ENCODE measurements at places on chromosomes 1 and 21.

DNA sequence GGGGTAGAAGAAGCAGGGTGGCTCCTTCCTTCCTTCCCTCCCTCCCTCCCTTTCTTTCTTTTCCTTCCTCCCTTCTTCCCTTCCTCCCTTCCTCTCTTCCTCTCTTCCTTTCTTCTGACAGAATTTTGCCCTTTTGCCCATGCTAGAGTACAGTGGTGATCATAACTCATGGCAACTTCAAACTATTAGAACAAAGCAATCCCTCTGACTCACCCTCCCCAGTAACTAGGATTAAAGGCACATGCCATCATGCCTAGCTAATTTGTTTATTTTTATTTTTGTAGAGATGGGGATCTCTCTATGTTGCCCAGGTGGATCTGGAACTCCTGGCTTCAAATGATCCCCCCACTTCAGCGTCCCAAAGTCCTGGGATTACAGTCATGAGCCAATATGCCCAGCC is 10.0 kb upstream of the RPE65 start:
- DNase-seq = no peak

- no peak for DNase-seq
Observed at GRCh38 chr1:56303805-56304204, 275.6 kb downstream of the PLPP3 start.

- no peak for DNase-seq
Observed at GRCh38 chr1:223853748-223854147, 8.0 kb upstream of the TP53BP2 start.

DNA sequence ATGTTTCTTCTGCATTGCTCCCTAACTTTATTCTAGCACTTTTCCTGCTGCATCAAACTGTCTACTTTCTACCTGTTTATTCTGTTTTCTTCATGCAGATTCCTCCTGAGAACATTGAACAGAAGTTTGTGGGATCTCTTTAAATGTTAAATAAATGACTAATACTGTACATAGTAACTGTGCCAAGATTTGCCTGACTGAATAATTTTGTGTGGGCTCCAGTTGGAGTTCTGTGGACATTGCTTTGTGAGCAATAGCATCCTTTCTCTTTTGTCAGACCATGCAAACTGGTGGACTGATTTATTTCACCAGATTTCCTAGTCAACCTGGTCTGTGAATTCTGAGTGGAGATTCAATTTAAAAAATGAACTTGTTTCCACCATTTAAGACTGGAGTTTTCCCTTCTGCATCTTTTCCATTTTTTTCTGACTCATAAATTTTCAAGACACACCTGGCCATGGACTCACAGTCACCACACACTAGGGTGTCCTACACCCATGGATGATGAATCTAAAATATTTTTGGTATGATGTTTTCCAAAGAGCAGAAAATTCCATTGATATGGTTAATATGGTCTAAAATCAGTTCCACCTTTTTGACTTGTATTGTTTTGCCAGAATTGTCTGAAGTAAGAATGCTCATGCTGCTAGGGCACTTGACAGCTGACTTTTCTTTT is 140.7 kb upstream of the SPAG17 start:
- no peak for DNase-seq

GRCh38 chr1:95509989-95510388 is 276.0 kb downstream of the RWDD3 start:
- no peak for DNase-seq

DNA sequence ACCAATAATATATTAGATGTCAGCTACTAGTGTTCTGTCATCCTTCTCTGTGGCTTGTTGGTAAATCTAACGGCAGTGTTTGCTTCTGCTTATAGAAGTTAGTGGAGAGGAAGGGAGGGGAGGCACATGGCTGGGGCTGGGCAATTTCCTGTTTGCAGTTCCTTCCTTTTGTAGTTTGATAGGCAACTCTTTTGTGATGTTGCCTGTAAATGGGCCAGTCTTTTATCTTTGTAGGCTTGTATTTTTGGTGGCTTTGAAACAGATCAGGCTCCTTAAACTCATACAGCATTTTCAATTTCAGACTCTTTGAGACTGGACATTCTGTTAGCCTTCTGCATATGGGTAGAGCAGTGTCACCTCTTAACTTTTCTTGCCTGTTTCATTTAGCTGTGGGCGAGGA is 48.1 kb downstream of the CDC14A start:
- no peak for DNase-seq

GRCh38 chr1:24805534-24806301 is 60.5 kb downstream of the CLIC4 start:
- no peak for DNase-seq

DNA sequence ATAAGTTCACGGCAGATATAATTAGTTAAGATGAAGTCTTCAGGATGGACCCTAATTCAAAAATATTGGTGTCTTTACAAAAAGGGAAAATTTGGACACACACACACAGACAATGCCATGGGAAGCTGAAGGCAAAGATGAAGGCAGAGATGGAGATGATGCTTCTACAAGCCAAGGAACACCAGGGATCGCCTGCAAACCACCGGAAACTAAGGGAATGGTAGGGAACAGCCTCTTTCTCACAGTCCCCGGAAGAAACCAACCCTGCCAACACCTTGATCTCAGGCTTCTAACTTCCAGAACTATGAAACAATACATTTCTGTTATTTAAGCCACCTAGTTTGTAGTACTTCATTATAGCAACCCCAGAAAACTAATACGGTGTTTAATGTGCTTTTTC is 15.1 kb upstream of the SERTAD4 start:
- DNase-seq = no peak

DNA sequence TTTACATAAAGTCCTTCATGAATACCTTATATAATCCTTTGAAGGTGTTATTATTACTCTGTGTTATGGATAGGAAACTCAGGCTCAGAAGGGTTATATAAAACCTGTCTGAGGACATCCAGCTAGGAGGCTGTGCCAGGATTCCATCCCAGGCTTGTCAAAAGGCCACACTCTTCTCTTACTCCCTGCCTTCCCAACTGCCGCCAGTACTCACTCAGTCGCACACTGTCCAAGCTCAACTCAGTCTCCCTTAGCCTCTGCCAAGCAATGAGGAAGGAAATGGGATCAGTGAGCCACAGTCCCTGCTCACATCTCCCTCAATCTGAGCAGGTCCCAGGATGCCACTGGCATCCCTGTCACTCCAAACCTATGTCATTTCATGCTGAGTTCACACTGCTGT is 94.4 kb downstream of the NAV1 start:
- DNase-seq = no peak

GRCh38 chr1:209456878-209457277 is 126.6 kb upstream of the CAMK1G start:
- peak; percentile 48 for DNase-seq

- DNase-seq = no peak
Observed at GRCh38 chr1:234639961-234640360, 30.0 kb upstream of the IRF2BP2 start.

DNA sequence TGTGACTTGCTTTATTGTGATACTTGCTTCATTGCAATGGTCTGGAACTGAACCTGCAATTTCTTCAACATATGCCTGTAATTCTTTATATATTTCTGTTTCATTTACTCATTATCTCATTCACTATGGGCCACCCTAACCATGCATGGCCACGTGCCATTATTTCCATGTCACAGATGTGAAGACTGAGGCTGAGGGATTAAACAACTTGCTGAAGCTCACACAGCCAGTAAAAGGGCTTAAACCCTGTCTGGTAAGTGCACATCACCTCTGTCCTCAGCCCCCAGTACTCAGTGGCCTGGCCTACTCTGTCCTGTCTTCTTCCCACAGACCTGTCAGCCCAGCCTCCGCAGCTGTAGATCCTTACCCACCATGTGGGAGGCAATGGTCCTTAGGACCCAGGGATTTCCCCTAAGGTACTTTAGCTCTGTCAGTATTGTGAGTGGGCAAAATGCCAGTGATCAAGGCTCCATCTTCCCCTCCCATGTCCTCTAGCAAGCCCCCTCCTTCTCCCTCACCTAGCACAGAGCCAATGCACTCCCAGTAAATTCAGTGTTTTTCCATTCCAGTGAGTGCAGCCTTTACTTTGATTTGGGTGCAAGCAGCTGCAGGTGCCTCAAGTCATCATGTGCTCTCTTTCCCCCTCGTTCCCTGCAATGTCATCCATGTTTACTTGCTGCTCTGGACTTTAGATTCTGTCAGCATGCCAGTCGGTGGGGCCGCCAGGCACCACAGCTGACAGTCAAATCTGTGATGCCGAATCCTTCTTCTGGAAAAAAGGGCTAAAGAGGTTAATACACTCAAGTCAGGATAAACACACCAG is 228.2 kb upstream of the PROX1 start:
- no peak for DNase-seq

- DNase-seq = no peak
Observed at GRCh38 chr1:50295566-50295965, 127.7 kb downstream of the DMRTA2 start.

DNA sequence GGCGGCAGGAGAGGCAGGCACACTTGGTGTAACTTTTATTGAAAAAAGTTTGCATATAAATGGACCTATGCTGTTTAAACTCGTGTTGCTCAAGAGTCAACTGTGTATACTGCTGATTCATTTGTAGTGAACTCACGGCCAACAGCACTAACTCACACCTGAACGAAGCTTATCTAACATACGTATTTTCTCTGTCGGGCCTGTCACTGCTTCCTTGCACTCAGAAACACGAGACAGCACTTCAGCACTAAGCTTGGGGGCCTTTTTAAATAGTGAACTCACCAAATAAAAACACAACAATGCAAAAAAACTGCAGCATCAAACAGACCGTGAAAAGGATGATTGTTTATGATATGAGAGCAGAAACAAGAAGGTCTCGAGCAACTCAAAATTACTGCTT is 58.9 kb upstream of the NEK2 start:
- peak; percentile 87 for DNase-seq

DNA sequence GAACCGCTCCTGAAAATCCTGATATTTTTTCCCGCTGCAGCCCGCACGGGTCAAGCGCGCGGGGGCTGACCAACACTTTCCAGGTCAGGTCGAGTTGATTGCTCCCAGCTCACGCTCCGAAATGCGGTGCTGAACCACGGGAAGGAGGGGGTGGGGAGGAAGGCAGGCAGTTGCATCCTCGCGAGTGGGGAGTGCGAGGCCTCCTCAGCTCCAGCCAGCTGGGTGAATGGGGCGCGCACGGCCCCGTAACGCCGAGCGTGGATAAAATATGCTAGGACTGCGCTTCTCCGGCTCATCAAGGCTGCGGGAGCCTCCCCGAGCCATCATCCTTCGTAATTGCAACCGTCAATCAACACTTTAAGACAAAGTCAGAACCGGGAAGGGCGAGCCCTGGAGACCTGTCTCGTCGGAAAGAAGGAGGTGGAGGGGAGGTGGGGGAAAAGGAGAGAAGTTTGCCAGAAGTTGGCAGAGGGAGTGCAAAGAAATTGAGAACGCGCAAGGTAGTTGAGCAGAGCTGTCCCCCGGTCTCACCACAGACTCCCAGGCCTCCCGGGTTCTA is 8.0 kb downstream of the NR5A2 start:
- DNase-seq = no peak

DNA sequence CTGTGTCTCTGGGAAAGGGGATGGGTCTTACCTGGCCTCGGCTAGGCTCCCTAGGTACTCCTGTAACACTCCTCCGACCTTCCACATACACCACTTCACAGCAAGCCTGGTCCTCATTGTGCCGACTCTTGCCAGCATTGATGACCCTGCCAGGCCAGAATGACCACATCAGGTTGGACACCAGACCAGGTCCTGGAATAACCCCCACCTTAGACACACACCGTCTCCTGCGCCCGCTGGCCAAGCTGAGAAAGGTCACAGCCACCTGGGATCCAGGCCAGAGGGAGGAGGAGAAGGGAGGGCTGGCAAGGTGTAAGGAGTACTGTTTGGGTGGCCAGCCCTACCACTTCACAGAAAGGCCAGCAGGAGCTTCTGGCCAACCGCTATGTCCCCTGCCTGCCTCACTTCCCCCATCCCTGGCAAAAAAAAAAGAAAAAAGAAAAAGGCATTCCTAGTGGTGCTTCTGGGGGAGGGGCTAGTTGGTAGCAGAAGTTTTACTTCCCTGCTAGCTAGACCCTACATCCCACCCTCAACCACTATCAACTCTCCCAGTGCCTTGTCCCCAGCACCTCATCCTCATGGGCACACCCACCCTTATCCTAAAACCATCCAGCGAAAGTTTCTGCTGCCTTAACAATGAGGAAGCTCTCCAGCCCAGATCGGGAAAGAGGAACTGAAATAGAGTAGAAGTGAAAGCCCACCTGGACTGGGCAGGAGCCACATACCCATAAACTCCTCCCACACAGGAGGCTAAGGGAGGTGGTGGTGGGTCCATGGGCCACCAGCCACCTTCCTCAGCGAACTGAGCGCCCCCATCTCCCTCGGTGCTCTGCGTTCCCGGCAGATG is 1.4 kb downstream of the PPM1J start:
- DNase-seq = no peak

- DNase-seq = no peak
Observed at GRCh38 chr1:42999308-42999707, 40.6 kb upstream of the SLC2A1 start.

DNA sequence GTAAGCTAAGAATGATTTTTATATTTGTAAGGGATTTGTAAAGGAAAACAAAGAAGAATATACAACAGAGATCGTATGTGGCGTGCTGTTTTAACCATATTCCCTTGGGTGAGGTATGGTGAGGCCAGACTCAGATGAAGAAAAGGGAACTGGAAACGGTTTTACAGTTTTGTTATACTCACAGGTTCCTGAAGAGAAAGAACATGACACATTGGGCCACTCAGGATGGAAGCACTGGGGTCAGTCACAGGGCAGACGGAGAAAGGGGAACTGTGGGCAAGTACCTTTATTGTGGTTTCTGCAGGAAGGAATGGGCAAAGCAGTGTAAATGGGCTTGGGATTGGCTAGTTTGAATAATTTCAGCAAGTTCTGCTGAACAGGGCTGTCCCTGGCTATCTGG is 177.4 kb downstream of the LBR start:
- no peak for DNase-seq

DNA sequence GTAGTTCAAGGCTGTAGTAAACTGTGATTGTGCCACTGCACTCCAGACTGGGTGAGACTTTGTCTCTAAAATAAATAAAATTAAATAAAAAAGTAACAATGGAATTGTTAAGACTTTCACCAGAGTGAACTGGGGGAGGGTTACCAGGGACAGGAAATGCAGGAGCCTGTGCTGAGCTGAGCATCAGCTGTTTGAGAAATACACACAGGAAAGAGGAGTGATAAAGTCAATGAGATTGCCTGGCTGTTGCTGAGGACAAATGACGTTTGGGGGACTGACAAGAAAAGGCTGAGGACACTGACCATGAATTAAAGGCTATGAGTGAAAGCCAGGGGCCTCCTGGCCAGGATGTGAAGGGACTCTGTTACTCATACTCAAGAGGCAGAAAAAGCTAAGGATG is 226.3 kb downstream of the SETD4 start:
- no peak for DNase-seq

GRCh38 chr1:30419831-30420230 is 303.6 kb downstream of the MATN1 start:
- no peak for DNase-seq

DNA sequence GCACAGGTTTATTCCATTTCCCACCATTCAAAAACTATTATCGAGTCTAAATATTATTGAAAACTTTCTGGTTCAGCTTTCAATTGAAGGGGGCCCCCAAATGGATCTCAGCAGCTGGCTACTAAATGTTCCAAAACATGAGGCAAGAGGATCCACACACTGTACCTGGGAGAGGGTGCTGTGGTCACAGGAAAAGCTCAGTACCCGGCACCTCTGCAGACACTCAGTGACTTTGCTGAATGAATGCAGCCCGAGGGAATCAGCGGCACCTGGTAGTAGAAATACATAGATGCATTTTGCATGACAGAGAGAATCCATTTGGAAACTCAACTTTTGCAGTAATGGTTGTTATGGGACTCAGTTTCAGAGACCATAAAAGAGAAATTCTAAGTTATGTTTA is 89.3 kb downstream of the PCP4 start:
- no peak for DNase-seq

GRCh38 chr21:39029900-39030884 is 153.1 kb downstream of the PSMG1 start:
- DNase-seq = no peak

Measured in NCI-H2107 (cell line).